ENCODE measurements at places on chromosomes 2 and 18. TPM values are rescaled to one million over a fixed set of nuclear protein-coding genes. Genes with fewer than 3 reads are reported as not detected.

DNA sequence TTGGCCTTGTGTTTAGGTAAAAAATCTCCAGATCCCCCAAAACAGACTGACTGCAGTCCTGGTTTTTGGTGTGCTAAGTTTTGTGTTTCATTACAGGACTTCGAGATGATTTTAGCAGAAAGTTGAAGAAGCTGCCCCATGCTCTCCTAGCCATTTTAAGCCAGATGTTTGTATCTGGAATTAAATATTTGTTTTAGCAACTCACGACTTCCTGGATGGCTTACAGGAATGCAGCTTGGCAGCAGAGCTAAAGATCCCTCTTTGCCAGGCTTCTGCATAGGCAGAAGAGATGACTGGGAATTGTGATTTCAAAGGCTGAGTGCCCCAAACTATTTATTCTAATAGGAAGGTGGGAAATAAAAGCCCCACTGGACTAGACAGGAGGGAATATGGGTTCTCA is 31.1 kb downstream of the ONECUT2 start:
- no peak overlapping the region for H3K4me3 ChIP-seq
- no peaks in the 10 kb centered on the region for H3K27me3 ChIP-seq
- H3K36me3 ChIP-seq: no peaks in the 10 kb centered on the region
- H3K27ac ChIP-seq: no peak overlapping the region
- no peaks in the 10 kb centered on the region for H3K4me1 ChIP-seq

DNA sequence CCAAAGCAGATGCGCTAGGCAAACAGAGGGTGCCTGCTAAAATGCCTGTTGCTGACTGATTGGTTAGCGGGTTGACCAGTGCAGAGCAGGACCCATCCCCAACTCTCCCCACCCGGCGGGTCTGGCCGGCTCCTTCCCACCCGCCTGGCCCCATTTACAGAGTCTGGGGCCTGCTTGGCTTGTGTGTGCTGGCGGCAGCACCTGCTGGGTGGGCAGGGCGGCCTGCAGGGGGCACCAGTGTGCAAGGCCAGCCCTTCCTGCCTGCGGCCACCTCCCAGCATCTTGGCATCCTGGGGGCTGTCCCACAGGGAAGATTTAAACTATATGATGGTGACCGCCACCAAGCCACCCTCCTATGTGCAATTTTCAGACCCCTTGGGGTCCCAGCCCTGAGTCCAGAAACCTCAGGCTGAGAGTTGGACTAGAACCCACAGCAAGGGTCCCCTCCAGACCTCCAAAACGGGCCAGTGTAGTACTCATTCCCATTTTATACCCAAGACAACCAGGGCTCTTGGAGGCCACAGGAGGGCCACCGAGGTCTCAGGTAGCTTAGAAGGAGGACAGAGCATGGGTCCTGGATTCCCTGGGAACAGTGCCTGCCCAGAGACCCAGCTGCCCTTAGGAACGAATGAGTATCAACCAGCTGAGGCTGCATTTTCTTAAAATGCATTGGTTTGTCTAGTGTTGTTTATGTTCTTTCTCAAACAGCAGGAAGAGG is 173.6 kb downstream of the SMAD7 start:
- no peak overlapping the region for H3K4me3 ChIP-seq
- peaks cover 30% of the 10 kb centered on the region for H3K4me1 ChIP-seq
- H3K27me3 ChIP-seq: no peaks in the 10 kb centered on the region
- DNase-seq: peak; percentile 85
- H3K36me3 ChIP-seq: no peaks in the 10 kb centered on the region

- no peak overlapping the region for H3K4me3 ChIP-seq
- no peak for DNase-seq
- no peak overlapping the region for H3K27ac ChIP-seq
- H3K27me3 ChIP-seq: no peaks in the 10 kb centered on the region
- peaks cover 22% of the 10 kb centered on the region for H3K4me1 ChIP-seq
Observed at GRCh38 chr2:241890524-241891235, 21.2 kb downstream of the RTP5 start.

DNA sequence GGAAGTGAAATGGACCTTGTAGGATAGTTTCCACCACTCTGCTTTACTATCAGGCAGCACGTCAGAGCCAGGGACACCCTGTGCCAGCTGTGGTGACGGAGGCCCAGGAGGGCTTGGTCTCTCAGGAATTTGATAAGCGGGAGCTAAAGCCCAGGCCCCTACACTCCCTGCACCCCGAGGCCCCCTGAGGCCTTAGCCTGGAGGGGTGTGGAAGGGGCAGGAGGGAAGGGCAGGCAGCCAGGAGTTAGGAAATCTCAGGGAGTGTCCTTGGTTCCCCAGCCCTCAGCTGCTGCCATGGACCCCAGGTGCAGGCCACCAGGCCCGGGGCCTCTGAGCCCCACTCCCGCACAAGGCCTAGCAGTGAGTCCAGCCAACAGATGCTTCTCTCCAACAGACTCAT is 38.2 kb downstream of the PDIA6 start:
- DNase-seq: no peak
- H3K36me3 ChIP-seq: peaks cover 3% of the 10 kb centered on the region
- H3K4me3 ChIP-seq: no peak overlapping the region
- H3K4me1 ChIP-seq: no peaks in the 10 kb centered on the region
- no peaks in the 10 kb centered on the region for H3K27me3 ChIP-seq

GRCh38 chr2:169768262-169768995 is 30.2 kb upstream of the SSB start:
- H3K27me3 ChIP-seq: peaks cover 14% of the 10 kb centered on the region
- no peaks in the 10 kb centered on the region for H3K36me3 ChIP-seq
- no peak for DNase-seq
- peak overlapping the region; percentile 3 for H3K4me3 ChIP-seq
- no peak overlapping the region for H3K27ac ChIP-seq

DNA sequence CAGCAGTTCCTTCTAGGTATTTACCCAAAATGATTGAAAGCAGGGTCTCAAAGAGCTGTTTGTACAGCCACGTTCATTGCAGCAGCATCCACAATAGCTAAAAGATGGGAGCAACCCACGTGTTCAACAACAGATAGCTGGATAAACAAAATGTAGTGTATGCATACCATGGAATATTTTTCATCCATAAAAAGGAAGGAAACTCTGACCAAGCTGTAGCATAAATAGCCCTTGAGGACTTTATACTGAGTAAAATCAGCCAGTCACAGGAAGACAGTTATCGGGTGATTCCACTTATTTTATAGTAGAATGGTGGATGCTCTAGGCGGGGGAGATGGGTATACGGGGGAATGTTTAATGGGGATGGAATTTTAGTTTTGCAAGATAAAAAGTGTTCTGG is 7.5 kb downstream of the TRAPPC12 start:
- H3K36me3 ChIP-seq: peaks cover 28% of the 10 kb centered on the region
- H3K4me3 ChIP-seq: no peak overlapping the region
- H3K27ac ChIP-seq: no peak overlapping the region
- H3K4me1 ChIP-seq: no peaks in the 10 kb centered on the region
- DNase-seq: no peak

STK36 gene
- total RNA-seq: 20.0 TPM

DNA sequence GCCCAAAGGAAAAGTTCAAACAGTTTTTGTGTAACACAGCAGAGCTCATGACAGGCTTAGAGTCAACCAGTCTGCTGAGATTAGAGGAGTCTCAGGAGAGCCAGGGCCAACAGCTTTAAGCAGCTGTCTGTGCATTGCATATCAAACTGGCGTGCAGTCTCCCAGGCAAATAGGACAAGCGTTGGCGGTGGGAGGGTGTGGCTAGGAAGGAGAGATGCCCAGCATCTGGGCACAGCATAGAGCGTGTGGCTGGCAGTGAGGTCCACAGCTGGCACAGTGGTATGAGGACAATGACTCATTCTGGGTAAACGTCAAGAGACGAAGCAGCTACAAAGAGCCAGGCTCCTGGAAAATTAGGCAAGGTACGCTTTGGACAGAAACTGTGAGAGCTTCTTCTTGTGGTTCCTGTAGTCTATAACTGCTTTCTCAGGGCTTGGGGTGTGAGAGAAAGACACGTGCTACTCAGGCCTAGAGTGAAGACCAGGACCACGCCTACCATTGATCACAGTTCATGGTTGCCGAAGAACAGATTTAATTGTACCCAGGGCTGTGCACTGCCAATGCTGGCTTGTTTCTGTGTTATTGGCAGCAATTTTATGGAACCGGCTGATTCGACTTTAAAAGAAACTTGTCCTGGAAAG is 14.8 kb downstream of the ZAP70 start:
- no peak overlapping the region for H3K4me3 ChIP-seq
- H3K27ac ChIP-seq: peak overlapping the region; percentile 24
- DNase-seq: peak; percentile 39
- peaks cover 94% of the 10 kb centered on the region for H3K4me1 ChIP-seq
- no peaks in the 10 kb centered on the region for H3K27me3 ChIP-seq

GRCh38 chr2:230418341-230419016 is 2.5 kb downstream of the SP100 start:
- no peak for DNase-seq
- H3K4me1 ChIP-seq: peaks cover 34% of the 10 kb centered on the region
- peaks cover 32% of the 10 kb centered on the region for H3K36me3 ChIP-seq
- H3K4me3 ChIP-seq: peak overlapping the region; percentile 85
- H3K27ac ChIP-seq: peak overlapping the region; percentile 1

GRCh38 chr2:61090386-61090921 is 24.8 kb downstream of the SANBR start:
- H3K36me3 ChIP-seq: peaks cover 4% of the 10 kb centered on the region
- no peaks in the 10 kb centered on the region for H3K27me3 ChIP-seq

GRCh38 chr2:88067598-88067997 is at the start of gene SMYD1:
Gene SMYD1 (plus strand): TSS chr2:88067825. CDS start chr2:88067865, 40 bp downstream.
- H3K36me3 ChIP-seq: no peaks in the 10 kb centered on the region
- DNase-seq: no peak
- H3K27me3 ChIP-seq: no peaks in the 10 kb centered on the region
- H3K4me1 ChIP-seq: no peaks in the 10 kb centered on the region
- no peak within 1 kb of the TSS for H3K4me3 ChIP-seq

DNA sequence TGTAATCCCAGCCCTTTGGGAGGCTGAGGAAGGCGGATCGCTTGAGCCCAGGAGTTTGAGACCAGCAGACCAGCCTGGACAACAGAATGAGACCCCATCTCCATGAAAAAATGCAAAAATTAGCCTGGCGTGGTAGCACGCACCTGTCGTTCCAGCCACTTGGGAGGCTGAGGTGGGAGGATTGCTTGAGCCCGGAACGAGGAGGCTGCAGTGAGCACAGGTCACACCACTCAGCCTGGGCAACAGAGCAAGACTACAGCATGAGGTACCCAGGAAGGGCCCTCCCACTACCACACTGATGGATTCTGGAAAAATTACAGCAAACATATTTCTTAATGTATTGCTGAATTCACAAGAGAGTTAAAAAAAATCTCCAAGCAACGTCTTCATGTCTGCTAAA is 56.3 kb upstream of the HPCAL1 start:
- no peak for DNase-seq
- H3K27me3 ChIP-seq: no peaks in the 10 kb centered on the region
- no peak overlapping the region for H3K4me3 ChIP-seq
- no peak overlapping the region for H3K27ac ChIP-seq

ZNF516 gene
- 60.0 TPM for total RNA-seq

DNA sequence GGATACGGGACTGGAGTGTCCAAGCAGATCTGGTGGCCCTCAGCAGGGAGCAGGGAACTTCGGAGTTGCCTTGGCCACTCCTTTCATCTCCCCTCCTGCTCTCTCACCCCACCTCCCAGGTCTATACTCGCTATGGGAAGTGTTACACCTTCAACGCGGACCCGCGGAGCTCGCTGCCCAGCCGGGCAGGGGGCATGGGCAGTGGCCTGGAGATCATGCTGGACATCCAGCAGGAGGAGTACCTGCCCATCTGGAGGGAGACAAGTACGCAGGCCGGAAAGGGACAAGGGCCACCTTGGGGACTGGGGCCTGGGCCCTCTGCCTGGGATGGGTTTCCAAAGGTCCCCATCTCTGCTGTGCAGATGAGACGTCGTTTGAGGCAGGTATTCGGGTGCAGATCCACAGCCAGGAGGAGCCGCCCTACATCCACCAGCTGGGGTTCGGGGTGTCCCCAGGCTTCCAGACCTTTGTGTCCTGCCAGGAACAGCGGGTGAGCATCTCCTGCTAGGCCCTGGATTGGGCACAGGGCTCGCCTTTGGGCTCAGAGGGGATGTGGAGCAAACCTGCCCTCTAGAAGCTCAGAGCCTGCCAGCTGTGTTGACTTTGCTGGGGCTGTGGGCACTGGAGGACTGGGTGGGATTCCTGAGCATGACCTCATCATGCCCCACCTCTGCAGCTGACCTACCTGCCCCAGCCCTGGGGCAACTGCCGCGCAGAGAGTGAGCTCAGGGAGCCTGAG is 11.8 kb downstream of the CHPF start:
- no peaks in the 10 kb centered on the region for H3K4me1 ChIP-seq
- no peaks in the 10 kb centered on the region for H3K36me3 ChIP-seq
- peaks cover 12% of the 10 kb centered on the region for H3K27me3 ChIP-seq
- H3K27ac ChIP-seq: no peak overlapping the region
- no peak overlapping the region for H3K4me3 ChIP-seq
- no peak for DNase-seq

GRCh38 chr18:36623681-36624190 is 205.1 kb downstream of the TPGS2 start:
- no peak for DNase-seq
- H3K27ac ChIP-seq: no peak overlapping the region
- no peak overlapping the region for H3K4me3 ChIP-seq
- H3K36me3 ChIP-seq: no peaks in the 10 kb centered on the region
- no peaks in the 10 kb centered on the region for H3K27me3 ChIP-seq

GRCh38 chr2:30978854-30979253 is 159.4 kb downstream of the GALNT14 start:
- no peaks in the 10 kb centered on the region for H3K27me3 ChIP-seq
- H3K4me3 ChIP-seq: no peak overlapping the region
- no peaks in the 10 kb centered on the region for H3K36me3 ChIP-seq
- DNase-seq: no peak
- no peak overlapping the region for H3K27ac ChIP-seq
- H3K4me1 ChIP-seq: no peaks in the 10 kb centered on the region

All from natural killer cell (primary cell).